Endothelial cell (in vitro differentiated cells): ENCODE measurements at places on chromosomes 12 and 14.

DNA sequence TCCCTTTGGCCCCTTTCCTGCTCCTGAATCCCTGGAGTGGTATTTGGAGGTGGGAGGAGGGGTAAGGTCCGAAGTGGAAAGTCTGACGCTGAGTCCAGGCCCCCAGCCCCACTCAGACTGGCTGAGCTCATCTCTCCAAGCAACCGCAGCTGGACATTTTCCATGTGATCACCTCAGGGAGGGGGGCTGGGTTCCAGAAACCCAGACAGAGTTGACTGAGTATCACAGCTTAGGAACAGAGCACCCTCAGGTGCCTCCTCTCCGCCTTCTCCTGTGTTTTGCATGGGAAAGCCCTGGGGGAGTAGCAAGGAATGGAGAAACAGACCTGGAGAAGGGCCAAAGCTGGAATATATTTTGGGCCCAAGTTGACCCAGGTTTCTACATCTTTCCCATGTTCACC lies 8.0 kb upstream of the ITGA5 start:
- H3K36me3 ChIP-seq = peaks cover 9% of the 10 kb centered on the region
- H3K27me3 ChIP-seq = peaks cover 29% of the 10 kb centered on the region
- H3K4me1 ChIP-seq = peaks cover 85% of the 10 kb centered on the region

DNA sequence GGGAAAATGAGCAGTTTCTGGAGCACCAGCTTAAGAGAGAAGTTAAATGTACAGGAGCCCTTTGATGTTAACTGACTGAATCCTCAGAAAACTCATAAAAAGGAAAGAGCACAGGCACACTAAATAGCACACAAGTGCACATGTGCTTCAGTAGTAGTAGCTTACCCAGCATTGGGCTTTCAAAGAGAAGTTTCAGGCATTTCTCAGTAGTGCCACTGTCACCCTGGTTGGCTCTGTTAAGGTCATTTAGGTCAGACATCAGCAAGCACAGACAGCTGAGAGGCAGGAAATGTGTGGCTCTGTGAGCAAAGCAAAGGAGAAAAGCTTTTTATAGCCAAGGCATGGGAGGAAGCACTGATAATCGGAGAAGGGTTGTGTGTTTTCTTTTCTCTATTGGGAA lies 96.3 kb upstream of the HIF1A start:
- H3K27me3 ChIP-seq = no peaks in the 10 kb centered on the region
- no peak for DNase-seq
- H3K4me3 ChIP-seq = no peak overlapping the region
- H3K27ac ChIP-seq = peak overlapping the region; percentile 59
- peaks cover 27% of the 10 kb centered on the region for H3K4me1 ChIP-seq
- H3K36me3 ChIP-seq = no peaks in the 10 kb centered on the region

GRCh38 chr14:99682809-99683618 lies 1.1 kb upstream of the CYP46A1 start:
- peaks cover 11% of the 10 kb centered on the region for H3K36me3 ChIP-seq
- peaks cover 11% of the 10 kb centered on the region for H3K4me1 ChIP-seq
- H3K27me3 ChIP-seq = peaks cover 9% of the 10 kb centered on the region

GRCh38 chr12:64621257-64621942 lies 11.1 kb downstream of the RASSF3 start:
- H3K4me1 ChIP-seq = peaks cover 35% of the 10 kb centered on the region
- no peaks in the 10 kb centered on the region for H3K27me3 ChIP-seq
- no peak for DNase-seq
- H3K4me3 ChIP-seq = no peak overlapping the region
